EH (cell line): ENCODE measurements at places on chromosomes 5 and 9.
A peak's percentile ranks its signal among the peaks of the same experiment; 100 is the strongest.

DNA sequence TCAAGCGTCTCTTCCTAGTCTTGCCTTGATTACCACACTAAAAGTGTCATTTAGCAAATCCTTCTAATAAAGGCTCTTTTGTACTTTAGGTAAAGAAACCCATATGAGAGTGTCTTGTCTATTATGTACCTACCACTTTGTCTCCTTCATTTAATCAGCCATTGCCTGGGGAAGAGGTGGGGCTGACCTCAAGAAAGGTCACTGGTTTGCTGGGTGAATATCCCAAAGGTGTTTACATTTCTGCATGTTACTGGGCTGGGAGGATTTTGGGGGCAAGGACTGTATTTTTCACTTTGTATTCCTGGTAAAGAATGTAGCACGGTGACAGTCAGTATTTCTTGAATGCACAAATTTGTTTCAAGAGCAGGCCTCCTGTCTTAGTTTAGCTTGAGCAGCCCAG lies 11.9 kb upstream of the RPS23 start:
- DNase-seq, result no peak

DNA sequence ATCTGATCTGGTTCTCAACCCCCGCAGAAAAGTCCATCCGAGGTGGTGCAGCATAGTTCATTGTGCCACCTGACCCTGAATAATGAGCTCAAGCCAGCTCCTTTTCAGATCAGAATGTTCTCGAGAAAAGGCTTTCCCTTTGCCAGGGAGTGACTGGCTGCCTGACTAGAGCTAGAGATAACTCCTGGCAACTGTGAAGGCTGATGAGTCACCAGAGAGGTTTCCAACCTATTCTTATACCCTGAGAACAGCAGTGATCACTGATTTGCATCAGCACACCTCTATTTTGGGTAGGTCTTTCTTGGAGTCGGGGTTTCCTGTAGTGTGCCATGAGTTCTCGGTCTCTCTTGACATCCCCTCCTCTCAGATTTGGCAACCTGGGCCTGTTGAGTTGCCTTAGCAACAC lies 127.9 kb downstream of the PIK3R1 start:
- peak; percentile 86 for DNase-seq

- no peak for DNase-seq
Observed at GRCh38 chr9:134547161-134548100, 94.2 kb upstream of the COL5A1 start.

DNA sequence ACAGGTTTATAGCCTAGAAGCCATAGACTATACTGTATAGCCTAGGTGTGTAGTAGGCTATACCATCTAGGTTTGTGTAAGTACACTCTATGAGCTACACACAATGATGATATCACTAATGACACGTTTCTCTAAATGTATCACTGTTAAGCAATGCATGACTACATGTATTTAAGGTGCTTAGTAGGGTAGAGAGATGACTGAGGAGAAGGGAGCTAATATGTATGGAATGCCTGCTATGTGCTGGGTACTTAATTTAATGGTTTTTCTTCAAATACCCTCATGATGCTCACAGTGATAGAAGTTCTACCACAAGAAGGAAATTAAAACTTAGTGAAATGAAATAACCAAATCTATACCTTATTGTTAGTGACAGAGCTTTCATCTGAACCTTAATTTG lies 1785.5 kb downstream of the EFNA5 start:
- no peak for DNase-seq

DNA sequence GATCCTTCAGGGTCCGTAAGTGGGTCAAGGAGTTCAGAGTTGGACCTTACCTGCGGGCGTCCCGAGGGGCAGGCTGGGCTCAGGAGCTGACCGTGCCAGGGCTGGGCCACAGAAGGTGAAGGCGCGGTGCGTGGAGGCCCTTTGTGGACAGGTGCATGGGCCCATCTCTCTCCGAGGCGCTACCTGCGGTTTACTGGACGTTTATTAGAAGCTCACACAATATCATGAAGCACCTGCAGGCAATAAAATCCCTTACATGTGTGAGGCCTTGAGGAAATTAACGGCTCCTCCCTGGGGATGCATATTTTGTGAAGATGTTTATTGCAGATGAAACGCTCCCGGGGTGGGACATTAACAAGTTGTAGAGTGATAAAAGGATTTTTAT lies 79.8 kb upstream of the LMX1B start:
- no peak for DNase-seq

DNA sequence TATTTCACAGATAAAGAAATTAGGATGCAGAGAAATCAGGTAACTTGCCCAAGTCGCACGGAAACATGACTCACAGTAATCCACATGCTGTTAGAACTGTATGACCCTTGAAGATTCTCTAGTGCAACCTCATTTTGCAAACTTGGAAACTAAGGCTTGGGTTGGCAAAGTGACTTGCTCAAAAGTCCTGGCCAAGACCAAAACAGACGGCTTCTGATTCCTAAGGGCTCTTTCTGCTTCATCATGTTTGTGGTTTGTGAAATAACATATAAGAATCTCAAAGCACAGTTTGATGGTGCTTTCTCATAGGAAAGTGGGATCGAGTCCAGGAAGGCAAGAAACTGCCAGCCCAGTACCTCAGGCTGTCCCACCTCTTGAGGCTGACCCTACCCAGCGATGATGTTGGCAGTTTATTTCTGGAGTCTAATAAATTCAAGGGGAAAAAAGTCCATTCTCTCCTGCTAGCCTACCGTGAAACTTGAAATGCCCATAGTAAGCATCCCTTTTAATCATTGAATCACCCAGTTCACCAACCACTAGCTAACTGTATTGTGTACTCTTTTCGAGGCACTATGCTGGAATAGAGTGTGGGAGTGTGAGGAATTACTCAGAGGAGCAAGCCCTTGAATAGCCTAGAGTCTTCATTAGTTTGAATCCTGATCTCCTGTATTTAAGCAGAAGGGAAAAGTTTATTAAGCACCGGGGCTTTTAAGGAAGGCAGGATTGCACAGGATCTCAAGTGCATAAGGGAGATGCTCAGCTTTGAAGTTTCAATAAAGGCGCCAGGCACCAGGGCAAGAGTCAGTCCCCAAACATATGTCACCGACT lies 14.1 kb downstream of the CAPSL start:
- DNase-seq, result peak; percentile 90

DNA sequence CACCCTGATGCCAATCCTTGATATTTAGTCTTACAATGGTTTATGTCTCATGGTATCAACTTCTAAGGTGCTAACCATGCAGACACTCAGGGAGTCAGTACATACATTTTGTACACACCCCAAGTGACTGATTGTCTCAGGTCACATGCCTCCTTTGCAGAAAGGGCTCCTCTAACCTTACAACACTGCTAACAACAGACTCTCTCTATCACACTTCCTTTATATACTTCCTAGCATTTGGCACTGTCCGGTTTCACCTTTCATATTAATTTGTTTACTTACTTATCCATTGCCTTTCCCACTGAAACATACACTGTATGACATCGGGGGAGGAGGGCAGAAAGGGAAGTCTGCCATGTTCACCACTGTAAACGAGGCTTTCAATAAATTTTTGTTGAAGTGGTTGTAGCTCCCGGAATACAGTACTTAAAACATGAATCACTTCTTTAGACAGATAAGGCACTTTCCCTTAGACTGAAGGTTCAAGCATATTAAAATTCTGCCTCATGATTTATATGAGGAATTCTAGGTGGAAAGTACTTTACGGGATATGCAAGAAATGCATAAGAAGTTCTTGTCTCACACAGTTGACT lies 20.6 kb downstream of the EMB start:
- no peak for DNase-seq

GRCh38 chr5:174581479-174581878 lies 142.9 kb upstream of the MSX2 start:
- DNase-seq, result peak; percentile 43

DNA sequence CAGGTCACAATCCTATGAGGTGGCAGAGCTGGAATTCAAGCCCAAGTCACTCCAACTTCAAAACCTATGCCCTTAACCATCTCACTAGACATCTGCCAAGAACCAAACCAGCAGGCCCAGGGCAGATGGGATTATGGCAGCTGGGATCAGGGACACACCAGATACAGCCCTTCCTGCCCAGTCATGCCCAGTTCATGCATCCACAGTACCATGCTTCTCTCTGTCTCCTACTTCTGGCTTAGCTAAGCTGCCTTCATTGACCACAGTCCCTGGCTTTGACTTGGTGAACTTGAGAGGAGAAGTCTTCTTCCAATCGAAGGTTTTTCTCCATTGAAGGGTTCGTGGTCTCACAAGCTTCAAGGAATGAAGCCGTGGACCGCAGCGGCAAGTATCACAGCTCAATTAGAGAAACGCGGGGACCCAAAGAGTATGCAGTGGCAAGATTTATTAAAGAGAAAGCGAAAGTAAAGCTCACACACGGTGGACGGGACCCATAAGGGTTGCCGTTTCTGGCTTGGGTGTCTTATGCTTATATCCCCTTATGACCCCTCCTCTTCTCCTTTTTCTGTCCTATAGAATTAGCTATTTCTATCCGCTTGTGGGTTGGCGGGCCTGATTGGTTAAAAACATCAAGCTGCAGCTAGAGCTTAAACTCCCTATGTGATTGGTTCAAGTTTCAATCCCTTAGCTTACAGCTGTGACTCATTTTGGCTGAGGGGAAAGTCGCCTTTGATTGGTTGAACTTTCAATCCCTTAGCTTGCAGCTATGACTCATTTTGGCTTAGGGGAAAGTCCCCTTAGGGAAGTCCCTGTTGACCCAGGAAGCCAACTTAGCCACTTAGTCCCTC lies 101.2 kb downstream of the TRIM36 start:
- peak; percentile 65 for DNase-seq

DNA sequence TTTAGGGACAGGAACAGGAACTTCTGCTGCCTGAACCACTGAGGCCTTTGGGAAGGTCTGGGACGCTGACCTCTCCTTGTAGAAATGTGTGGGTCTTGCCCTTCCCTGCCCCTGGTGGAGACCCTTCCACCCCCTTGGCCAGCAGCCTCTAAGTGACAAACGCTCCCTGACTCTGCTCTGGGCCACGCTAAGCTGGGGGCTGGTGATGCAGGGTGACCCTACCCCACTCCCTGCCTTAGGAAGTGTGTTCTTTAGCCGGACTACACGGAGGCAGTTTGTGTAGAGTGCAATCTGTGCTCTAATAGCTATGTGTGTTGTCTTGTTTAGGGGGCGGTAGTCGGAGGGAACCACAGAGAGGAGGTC lies 123.0 kb downstream of the COL23A1 start:
- DNase-seq, result no peak

GRCh38 chr9:111794835-111795556 lies at the start of gene SHOC1:
Gene SHOC1 (minus strand): TSS chr9:111794937. CDS start chr9:111791418, 3,519 bp downstream.
- no peak for DNase-seq

DNA sequence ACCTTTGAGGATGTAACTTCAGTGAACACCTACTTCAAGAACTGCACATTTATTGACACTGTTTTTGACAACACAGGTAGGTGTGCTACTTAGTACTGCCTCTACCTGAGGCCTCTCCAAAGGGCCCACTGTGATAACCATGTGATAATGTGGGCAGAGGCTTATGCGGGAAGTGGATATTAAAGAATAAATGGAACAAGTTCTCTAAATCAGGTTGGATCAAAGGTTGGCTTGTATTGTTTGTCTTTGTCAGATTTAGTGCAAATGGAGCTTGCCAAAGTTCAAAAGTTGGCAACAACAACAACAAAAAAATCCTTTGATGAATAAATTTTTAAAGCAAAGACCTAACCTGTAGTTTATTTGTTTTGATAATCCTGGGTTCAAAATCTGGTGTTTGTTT lies 104.2 kb upstream of the IQGAP2 start:
- no peak for DNase-seq

DNA sequence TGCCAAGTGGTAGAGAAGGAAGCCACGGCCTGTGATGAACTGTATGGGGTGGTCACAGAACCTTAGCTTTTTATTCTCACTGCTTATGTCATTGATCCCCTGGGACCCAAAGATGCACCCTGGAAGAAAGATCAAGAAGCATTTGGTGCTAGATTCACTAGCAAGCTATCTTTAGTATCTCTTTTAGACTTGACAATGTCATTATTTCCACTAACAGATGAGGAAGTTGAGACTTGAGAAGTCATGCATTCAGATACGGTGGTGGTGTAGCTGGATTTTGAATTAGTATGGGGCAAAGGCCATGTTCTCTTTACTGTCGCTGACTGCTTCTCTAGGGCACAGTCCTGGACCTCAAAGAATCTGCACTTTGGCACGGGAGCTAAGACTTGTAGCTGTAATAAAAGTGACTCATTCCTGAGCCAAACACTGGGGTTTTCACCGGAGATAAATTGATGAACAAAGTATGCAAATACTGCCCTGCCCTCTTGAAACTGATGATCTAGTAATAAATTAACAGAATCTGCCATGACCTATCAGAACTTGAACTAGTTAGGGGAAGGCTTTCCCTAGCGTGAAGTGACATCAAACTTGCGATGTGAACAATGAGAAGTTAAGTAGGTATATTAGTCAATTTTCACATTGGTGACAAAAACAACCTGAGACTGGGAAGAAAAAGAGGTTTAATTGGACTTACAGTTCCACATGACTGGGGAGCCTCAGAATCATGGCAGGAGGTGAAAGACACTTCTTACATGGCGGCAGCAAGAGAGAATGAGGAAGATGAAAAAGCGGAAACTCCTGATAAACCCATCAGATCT lies 5.4 kb downstream of the GDA start:
- DNase-seq, result no peak

GRCh38 chr5:52769061-52769460 lies 18.7 kb upstream of the ITGA1 start:
- DNase-seq, result peak; percentile 27

GRCh38 chr5:143008809-143009521 lies 238.8 kb downstream of the ARHGAP26 start:
- peak; percentile 83 for DNase-seq

DNA sequence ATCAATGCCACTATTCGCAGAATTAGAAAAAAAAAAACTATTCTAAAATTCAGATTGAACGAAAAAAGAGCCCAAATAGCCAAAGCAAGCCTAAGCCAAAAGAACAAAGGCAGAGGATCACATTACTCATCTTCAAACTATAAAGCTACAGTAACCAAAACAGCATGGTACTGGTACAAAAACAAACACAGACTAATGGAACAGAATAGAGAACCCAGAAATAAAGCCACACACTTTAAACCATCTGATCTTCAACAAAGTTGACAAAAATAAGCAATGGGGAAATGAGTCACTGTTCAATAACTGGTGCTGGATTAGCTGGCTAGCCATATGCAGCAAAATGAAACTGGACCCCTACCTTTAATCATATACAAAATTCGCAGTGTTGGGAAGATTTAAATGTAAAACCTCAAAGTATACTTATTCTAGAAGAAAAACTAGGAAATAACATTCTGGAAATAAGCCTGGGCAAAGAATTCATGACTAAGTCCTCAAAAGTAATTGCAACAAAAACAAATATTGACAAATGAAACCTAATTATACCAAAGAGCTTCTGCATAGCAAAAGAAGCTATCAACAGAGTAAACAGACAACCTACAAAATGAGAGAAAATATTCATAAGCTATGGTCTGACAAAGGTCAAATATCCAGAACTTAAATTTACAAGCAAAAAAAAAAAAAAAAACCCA lies 153.7 kb downstream of the NDUFS4 start:
- DNase-seq, result peak; percentile 27

GRCh38 chr9:126459126-126459525 lies 132.5 kb downstream of the MVB12B start:
- DNase-seq, result no peak

DNA sequence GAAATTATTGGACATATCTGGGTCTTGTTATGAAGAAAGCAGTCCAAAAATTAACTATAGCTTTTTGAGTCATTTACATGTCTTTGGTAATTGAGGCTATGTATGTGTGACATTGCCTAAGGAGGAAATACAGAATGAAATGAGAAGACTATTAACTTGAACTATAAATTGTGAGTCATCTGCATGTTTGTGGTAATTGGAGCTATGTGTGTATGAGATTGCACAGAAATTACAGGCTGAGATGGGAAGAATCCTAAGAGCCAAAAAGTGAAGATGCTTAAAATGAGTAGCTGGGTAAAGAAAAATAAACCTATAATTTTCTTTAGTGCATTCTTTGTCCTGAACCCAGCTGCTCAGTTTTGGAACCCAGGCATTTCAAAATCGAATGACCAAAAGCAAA lies 747.6 kb upstream of the EDIL3 start:
- no peak for DNase-seq
